Cardiac septum (tissue), 1 donor: ENCODE measurements at places on chromosomes 2 and 18.

DNA sequence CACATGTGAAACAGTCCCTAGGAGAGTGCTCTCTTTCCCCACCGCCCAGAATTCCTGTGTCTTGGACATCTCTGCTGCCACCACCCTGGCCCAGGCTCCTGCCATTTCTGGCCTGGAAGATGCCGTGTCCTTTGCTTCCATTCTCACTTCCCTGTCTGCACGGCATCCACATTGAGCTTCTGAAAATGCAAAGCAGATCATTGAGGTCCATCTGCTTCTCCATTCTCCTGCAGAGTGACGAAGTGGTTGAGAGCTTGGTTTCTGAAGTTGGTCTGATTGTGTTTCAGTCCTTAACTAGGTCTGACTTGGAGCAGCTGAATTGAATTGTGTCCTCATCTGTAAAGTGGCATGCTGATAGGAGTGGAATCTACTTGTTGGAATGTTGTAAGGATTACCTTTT is 98.7 kb upstream of the MGAT5 start:
- DNase-seq = no peak

DNA sequence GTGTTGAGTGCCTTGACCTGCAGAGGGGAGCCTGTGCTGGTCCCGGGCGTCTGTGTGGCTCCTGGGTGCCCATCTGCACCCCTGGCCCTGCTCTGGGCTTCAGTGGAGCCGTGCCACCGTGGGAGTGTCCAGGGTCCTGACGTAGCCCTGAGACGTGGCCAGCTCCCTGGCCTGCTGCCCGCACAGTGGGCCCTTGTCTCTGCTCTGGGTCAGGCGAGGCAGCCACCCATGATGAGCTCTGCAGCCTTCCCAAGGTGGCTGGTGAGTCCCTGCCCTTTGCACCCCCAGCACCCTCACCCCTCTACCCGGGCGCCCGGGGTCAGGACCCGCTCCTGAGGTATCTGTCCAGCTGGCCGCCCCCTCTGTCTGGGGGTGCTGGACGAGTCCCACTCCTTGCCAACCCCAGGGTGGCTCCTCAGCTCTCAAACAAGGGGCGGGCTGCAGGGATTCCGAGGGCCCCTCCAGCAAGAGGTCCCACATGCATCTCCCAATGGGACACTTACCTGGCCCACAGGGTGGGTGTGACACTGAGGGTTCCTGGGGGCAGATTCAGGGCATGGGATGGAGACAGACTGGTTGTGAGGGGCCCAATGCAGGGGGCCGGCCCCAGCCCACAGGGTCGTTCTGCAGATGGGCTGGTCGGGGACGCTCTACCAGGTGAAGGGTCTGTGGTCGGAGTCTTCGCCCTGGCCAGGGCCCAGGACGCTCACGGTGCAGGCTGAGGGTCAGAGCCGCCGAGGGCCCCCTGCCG is 2.4 kb downstream of the NEU4 start:
- DNase-seq = peak; percentile 82

- no peak for DNase-seq
Measured at GRCh38 chr2:80378-80777, 34.1 kb upstream of the FAM110C start.

DNA sequence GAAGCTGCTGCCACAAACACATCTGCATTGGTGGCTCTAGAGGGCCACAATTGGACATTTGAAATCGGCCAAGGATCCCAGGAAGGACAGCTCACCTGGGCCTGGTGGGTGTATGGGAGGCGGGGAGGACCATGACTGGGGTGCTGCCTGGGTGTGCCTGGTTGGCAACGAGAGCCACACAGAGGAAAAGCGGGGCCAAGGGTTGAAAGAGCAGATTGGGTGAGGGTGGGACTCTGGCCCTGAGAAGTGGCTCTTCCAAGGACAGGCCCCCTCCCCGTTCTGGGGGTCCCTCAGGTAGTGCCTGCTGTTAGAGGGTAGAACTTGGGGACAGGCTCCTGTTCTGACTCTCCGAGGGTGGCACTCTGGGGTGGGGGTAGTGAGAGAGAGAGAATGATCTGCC is 102.9 kb downstream of the CLIP4 start:
- peak; percentile 51 for DNase-seq

GRCh38 chr18:2709316-2709715 is 53.8 kb downstream of the SMCHD1 start:
- no peak for DNase-seq

GRCh38 chr18:669077-669476 is 11.6 kb downstream of the TYMS start:
- no peak for DNase-seq

DNA sequence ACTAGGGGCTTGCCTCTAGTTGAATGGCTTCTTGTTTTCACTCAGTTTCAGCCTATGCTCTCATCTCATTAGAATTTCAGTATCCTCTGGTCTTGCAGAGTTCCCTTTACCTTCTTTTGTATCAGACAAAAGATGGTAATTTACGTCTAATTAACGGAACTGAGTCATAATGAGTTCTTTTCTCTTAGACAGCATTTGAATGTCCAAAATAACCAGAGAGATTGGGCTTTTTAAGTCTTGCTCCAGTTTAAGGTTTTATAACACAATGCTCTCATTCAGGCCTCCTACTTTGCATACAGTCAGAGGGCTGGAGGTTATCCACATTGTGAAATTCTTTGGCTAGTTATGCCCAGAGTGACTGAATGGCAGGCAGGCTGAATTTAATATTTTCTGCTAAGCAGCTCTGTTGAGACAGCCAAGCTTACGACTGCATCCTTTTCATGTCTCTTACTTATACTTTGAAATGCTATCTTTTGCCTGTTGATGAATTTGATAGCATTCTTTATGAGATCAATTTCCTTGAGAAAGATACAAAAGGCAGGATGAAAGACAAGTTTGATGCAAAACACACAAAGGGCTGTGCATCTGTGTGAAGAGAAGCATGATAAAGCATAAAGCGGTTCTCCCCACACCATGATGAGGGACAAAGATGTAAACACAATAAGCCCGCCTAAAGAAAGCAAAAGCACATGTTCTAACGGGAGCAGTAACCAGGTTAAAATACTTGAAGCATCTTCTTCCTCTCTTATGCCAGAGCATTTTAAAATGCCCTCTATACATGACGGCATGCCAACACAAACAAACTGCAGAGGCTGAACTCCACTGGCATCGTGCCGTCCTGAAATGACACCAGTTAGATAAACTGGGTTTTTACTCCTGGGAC is 90.0 kb downstream of the CDH2 start:
- no peak for DNase-seq

DNA sequence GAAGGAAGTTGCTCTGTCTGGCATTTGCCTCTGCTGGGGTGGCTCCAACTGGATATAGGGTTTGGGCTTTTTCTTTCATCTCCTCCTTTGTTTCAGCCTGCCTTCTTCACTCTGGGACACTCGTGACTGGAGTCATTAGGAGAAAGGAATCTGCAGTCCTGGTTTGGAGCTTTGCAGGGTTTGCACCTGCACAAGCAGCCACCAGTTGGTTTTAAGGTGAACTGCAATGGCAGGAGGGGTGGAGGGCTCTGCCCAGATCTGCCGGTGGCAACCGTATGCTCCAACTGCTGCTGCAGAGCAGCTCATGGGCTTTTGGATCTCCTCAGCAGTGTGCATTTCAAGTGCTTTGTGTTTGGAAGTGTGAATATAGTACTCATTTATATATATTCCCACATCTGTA is 131.3 kb upstream of the MGAT5 start:
- DNase-seq = no peak

DNA sequence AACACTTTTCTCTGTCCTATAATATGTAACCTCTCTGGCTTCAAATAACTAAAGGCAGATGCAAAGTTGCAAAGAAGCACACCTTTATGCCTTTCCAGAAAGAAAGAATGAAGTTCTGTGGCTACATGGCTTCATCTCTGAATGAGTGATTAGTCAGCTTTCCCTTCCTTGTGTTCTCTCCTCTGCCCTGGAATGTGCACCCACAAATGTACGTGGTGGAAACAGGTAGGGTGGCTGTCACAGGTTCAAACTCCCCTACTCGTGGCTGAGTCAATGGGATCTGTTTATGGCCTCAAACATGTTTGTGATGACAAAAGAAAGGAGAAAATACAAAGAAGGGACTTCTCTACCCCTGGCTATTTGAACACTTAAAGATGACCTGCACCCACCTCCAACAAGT is 55.5 kb upstream of the ACVR2A start:
- DNase-seq = no peak

DNA sequence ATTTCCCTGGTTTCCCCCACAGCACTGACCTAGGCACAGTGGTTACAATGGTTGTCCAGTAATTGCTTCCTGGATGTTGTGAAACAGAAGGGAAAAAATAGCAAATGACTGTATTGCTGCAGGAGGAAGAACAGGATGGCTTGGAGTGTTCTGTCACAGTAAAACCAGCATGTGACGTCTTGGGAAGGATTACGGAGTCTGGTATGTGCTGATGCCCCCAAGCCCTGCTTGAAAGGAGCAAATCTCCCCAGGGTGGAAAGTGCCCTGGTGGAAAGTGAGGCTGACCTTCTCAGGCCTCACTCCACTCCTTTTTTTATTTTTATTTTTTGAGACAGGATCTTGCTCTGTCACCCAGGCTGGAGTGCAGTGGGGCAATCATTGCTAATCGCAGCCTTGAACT is 7.8 kb downstream of the RAB11FIP5 start:
- peak; percentile 41 for DNase-seq

DNA sequence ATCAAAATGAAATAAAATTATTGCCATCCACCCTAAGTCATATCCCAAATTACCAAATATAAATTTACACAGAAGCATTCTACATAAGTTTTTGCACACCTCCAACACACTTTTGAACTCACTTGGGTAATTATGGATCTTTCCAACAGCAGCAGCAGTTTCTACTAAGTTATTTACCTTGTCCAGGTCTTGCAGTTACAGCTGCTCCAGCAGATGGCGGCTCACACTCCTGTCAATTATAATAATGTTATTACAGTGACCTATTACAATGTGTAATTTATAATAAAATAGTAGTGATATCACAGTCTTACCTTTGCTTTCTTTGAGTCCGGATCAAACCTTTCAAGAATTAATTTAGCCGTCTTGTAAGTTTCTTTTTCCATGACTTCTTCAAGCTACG is 37.9 kb downstream of the LNPK start:
- DNase-seq = no peak

DNA sequence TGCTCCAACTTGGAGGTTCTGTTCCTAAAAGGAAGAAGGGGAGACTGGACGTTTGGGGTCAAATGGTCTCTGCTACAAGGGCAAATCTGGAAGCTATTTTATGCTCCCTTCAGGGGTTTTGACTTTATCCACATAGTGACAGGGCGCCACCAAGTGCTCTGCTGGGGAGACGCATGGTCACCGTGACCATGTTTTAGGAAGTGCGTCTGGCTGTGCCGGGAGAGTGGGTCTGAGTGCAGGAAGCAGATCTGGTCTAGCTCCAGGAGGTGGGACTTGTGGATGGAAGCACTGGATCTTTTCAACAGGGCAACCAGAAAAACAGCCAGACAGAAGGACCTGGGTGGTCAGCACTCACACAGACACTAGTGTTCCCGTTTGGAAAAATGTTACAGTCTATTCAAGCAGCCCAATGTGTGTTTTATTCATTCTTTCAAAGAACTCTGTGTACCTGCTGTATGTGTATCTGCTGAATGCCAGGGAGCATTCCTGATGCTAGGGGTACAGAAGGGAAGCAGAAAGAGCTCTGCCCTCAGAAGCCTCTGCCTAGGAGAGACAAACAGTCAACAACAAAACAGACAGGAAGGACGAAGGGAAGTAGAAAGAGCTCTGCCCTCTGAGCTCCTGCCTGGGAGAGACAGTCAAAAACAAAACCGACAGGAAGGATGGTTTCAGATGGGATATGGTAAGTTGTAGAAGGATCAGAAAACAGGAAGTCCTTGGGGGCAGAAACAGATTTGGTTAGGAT is 14.3 kb downstream of the IMPA2 start:
- DNase-seq = peak; percentile 90

GRCh38 chr2:139427164-139427563 is 647.0 kb upstream of the NXPH2 start:
- DNase-seq = no peak

GRCh38 chr2:180980106-180980942 is at the start of gene UBE2E3:
TSS of gene UBE2E3 (plus strand) at chr2:180980605. CDS start at chr2:180982043, 1,438 bp downstream.
- peak; percentile 92 for DNase-seq

DNA sequence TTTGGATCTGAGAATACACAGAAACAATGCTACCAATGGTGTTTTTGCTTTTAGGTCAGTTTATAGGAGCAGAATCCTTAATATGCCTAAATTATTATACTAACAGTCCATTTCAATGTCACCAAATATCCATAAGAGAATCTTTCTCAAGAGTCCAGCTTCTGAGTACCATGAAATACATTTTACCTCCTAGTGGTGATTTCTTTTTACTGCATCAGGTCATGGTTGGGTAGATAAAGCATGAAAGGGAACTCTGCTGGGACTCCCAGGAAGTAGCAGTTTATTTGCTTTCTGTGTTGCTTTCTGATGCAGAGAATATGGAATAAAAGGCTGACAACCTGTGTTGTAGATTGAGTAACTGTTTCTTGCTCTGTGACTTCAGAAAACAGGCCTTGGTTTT is 115.6 kb downstream of the PPP1R1C start:
- no peak for DNase-seq

DNA sequence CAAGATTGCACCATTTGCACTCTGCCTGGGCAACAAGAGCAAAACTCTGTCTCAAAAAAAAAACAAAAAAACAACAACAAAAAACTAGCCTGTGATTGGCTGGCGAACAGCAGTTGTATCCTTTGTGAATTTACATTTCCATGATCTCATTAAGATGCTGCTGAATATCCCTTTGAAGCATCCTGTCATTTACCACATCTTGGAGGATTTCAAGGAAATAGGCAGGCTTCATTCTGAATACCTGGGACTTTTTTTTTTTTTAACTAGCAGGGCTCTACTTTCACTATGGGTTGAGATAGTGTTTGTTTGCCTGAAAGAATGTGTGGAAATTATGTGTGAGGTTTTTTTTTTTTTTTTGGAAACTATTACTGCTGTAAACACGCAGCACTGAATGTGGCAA is 49.6 kb upstream of the RPL31 start:
- DNase-seq = no peak

DNA sequence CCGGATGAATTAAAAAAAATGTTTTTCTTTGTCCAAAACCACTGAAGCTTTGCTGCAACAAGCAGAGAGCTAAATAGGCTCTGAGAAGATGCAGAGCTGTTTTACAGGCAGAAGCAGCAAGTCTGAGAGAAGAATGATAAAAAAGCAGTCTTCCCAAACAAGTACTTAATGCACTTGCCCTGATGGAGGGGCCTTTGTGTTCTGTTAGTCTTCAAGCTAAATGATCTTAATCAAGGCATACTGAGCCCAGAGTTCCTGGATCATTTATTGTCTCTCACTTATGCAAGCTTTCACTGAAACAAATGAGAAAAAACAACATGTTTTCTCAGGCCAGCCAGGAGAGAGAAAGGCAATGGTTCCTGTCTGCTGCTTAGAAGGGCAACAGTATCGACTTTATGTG is 152.5 kb downstream of the CLIP4 start:
- no peak for DNase-seq

DNA sequence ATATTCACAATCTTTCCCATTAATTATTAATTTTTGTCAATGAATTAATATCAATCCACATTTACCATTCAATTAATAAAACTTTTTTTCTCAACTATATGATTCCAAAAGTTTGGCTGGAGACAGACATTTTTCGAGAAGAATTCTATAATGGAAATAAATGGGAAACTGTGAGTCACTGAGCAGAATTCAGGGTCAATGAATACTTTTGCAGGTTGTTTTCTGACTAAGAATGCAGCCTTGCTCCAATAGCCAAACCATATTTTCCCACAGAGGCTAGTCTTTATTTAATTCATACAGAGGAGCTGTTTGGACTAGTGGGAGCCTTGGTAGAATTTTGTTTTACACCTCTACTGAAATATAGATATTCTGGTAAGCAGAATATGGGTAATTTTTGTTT is 82.3 kb downstream of the ARHGAP28 start:
- DNase-seq = no peak
